ENCODE measurements at places on chromosomes 11 and 22.

DNA sequence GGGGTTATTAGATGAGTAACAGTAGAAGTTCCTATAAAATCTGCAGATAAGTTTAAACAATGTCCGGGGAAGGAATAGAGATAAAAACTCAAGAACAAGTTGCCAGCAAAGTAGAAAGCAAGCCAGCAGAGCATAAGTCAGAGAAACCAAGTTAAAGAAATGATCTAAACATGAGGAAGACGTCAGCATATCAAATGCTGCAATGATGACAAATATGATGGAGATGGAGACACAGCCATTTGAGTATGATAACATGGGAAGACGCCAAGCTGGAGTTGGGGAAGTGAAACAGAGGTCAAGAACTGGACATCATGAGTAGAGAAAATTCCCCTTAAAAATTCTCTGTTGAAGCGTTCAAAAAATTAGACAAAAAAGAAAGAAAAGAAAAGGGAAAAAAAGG, 571.5 kb downstream of the CNTN5 start:
- no peak for DNase-seq

GRCh38 chr11:16412525-16413172, 56.3 kb upstream of the SOX6 start:
- DNase-seq = no peak

DNA sequence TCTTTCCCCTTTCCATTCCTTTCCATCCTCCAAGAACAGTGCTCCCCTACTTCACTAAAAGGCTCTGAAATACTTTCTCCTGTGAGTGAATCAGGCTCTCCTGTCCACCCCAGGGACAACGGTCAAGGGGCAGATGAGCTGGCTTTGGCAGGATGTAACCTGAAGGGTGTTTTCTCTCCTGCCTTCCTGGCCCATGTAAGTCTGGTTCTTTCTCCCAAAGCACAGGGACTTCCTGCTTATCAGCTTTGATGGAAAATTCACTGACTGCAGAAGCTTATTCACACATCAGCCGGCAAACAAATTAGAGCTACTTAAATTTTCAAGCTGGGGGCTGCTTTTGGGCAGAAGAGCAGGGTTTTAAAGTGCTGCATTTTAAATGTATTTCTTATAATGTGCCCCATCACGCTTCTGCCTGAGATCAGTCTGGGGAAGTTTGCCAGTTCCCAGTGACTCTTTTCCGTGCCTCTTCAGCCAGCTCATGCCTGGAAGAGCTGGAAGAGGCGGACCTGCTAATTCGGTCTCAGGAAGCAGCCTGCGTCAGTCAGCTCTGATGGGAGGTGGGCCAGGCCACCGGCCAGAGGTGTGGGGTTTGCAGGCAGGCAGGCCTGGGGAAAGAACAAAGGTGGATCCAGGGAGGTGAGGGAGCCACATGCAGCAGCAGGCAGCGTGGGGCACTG, 140.4 kb upstream of the TBCEL start:
- no peak for DNase-seq

DNA sequence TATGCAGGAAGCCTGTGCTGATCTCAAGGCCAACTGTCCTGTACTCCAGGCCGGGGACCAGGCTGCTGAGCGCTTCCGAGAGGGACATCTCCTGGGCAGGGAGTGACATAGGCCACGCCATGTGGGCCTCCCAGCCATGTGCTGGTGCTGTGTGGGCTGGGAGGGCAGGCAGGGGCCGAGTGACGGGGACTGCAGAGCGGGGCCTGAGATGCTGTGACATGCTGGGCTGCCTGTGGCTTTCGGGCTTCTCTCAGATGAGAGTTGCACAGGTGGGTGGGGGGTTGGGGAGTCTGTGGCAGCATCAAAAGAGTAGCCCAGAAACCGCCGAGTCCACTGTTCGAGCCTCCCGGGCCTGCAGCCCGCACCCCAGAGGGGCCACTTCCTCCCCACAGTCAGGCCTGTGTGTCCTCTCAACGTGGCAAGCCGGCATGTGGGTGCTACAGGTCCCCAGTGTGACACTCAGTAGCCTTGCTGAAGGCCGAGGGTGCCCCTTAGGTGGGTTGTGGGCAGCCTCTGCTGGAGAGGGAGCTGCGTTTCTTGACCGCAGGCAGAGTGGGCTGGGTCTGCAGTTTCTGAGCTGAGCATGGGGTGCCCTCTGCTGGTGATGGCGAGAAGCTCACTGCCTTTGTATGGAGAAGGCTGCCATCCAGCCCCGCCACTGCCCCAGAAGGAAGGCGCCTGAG, 101.2 kb downstream of the BCR start:
- DNase-seq = peak; percentile 76

DNA sequence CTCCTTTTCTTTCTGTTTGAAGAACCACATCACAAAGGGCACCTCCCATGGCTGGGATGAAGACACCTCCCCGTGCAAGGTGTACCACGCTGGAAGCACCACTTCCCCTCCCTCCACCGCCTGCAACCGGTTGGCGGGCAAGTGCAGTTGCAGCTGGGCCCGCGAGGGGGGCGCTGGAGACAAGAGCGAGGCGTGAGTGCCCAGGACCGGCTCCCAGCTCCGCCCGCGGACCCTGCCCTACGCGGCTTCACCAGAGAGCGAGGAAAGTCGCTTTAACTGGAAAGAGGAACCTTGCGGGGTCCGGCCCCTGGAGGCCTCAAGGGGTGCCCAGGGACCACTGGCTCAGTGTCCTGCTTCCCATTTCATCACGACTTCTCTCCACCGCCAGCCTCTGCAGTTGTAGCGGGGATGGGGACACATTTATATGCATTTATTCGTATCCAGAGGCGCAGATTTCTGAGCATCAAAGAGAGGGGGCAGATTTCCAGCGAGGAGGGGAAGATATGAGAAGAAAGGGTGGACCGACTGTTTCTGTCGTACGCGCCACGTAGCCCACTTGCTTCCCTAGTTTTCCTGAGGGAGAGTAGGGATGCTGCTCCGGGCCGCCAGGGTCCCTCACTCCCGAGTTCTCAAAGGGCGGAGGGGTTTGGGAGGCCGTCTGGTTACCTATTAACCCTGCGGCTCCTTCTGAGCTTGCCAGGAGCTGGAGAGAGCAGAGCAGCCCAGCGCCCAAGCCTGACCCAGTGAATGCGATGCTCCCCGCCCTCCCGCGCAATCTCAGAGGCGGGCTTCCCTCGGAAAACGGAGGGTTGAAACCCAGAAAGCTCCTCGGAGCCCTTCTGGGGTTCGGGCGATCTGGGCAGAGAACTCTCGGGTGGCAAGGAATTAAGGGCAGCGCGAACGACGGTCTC, 3.5 kb downstream of the ESAM start:
- peak; percentile 59 for DNase-seq

- DNase-seq = no peak
Observed at GRCh38 chr11:119223856-119224255, 17.7 kb downstream of the CBL start.

- no peak for DNase-seq
Observed at GRCh38 chr22:23621082-23621780, 10.9 kb downstream of the DRICH1 start.

GRCh38 chr11:12800871-12801270, 126.7 kb downstream of the TEAD1 start:
- no peak for DNase-seq

- DNase-seq = no peak
Observed at GRCh38 chr11:4183410-4184057, 88.9 kb downstream of the RRM1 start.

- no peak for DNase-seq
Observed at GRCh38 chr22:25892678-25893077, 150.7 kb downstream of the MYO18B start.
